NCI-H82 (cell line): ENCODE measurements at places on chromosomes 12 and 14.

DNA sequence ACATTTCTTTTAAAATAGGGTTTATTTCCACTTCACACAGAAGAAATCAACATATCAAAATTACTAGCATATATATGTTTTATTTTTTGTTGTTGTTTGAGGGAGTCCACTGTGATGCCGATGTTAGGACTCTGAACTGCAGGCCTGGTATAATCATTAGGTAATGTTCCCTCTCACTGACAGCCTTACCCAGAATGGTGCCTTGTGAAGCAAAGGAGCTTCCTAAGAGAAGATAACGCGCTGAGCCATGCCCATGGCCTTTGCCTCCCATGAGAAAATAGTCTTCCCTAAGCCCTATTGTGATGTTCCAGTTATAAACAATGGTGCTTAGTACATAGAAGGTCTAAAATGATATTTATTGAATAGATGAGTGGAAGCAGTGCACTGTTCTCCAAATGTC lies 12.0 kb downstream of the GNG2 start:
- peak; percentile 2 for DNase-seq

- DNase-seq = no peak
Observed at GRCh38 chr12:130394906-130395305, 57.2 kb downstream of the PIWIL1 start.

DNA sequence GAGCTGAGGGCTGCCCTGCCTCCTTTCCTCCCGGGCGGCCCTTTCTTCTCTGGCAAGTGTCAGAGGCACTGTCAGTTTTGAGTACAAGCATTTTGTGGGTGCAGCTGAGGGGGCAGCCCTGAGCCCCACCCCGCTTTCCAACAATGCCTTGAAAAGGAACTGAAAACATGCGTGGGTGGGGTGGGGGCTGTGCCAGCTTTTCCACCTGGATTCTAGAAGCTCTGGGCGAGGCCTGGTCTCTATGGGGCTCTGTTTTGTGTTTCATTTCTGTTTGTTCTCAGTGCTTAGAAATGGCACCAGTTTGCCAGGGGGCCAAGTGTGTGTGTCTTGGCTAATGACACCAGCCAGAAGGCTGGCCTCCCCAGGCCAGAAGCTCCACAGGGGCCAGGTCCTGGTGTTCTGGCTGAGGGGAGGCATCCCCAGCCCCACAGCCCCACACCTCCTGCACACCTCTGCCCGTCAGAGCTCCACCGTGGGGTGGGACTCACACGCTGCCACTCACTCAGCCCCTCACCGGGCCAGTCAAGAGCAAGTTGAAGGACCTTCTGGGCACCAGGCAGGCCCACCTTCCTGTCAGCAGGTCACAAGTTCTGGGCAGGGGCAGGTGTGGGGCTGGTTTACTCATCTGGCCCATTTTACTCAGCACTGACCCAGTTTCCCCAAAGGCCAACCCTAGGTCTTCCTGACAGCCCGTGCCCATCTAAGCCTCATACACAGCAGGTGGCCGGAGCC lies 155.1 kb downstream of the CALM1 start:
- no peak for DNase-seq

GRCh38 chr14:101991352-101991751 lies 27.0 kb downstream of the DYNC1H1 start:
- DNase-seq = no peak

- DNase-seq = no peak
Observed at GRCh38 chr14:68317239-68317638, 475.6 kb downstream of the ZFP36L1 start.

- DNase-seq = peak; percentile 38
Observed at GRCh38 chr14:104870368-104871144, 5.5 kb downstream of the CEP170B start.

GRCh38 chr12:52434760-52435530 lies 774 bp upstream of the KRT75 start:
- DNase-seq = no peak

- no peak for DNase-seq
Observed at GRCh38 chr12:20289520-20289919, 78.8 kb upstream of the PDE3A start.

DNA sequence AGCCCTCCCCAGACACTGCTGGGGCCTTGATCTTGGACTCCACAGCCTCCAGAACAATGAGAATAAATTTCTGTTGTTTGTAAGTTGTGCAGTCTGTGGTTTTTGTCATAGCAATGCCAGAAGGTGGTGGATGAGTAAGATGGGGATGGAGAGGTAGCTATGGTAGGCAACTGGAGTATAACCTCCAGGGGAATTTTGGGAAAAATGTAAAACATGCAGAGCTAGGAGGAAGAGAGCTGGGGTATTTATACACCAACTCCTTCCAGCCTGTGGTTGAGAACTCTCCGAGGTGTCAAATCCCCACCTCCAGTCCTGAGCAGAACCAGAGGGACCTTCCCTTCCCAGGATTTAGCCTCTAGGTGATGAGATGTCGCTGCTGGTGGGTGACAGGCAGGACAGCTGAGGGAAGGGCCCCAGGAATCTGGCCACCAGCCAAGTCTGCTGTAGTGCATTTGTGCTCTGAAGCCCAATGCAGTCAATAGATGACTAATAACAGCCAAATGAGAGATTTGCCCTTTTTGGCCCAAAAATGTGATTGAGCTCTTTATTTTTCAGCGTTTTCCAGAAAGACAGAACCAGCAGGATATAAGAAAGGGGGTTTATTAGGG lies 19.1 kb upstream of the CEP170B start:
- no peak for DNase-seq

DNA sequence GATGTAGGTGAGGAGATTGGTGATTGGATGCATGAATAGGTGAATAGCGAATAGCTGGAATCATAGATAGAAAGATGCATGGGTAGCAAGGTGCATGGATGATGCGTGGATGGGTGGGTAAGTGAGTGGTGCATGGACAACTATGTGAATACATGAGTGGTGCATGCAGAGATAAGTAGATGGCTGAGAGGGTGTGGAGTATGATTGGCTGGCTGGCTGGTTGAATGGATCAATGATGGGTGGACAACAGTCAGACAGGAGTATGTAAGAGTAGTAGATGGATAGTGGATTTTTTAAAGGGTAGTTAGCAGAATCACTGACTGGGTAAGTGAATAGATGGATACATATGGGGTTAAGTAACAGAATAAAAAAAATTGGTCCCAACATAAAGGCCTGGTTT lies 33.9 kb downstream of the SERPINA3 start:
- DNase-seq = no peak

GRCh38 chr12:52243259-52243855 lies 10.3 kb downstream of the KRT7 start:
- DNase-seq = no peak

- DNase-seq = no peak
Observed at GRCh38 chr12:125381373-125381772, 316.1 kb downstream of the AACS start.

DNA sequence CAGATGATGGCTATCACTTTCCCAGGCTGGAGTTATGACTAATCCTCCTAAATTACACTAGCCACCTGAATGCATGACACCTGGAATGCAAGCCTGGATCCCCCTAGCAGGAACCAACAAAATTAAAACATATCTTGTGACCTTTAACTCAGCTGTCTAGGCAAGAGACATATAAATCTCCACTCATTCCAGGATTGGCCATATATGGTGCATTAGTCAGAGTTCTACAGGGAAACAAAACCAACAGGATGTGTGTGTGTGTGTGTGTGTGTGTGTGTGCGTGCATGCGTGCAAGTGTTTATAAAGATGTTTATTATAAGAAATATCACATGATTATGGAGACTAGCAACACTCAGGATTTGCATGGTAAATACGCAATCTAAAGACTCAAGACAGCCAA lies 212.8 kb downstream of the KIF21A start:
- no peak for DNase-seq

DNA sequence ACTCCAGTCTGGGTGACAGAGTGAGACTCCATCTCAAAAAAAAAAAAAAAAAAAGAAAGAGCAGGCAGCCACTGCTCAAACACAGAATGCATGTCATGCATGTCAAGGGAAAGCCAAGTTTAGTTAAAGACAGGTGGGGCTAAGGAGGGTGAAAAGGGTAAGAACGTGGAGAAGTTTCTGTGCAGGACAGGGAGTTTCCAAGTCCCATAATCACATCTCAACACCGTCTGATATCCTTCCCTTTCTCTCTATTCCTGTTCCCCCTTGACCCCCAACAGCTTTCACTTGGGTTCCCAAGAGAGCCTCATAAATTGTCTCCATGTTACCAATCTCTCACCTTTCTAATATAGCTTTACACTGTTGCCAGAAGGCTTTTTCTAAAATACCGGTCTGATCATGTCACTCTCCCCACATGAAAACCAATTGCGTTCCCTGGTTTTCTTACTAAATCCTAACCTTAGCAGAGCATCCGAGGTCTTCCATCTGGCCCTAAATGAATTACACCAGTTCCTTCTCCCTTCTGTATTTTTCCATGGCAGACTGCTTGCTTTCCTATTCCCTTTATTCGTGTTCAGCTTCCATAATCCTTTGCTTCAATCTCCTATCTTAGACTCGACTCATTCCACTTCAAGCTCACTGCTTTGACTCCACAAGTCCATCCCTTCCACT lies 37.0 kb downstream of the LIMA1 start:
- peak; percentile 18 for DNase-seq

DNA sequence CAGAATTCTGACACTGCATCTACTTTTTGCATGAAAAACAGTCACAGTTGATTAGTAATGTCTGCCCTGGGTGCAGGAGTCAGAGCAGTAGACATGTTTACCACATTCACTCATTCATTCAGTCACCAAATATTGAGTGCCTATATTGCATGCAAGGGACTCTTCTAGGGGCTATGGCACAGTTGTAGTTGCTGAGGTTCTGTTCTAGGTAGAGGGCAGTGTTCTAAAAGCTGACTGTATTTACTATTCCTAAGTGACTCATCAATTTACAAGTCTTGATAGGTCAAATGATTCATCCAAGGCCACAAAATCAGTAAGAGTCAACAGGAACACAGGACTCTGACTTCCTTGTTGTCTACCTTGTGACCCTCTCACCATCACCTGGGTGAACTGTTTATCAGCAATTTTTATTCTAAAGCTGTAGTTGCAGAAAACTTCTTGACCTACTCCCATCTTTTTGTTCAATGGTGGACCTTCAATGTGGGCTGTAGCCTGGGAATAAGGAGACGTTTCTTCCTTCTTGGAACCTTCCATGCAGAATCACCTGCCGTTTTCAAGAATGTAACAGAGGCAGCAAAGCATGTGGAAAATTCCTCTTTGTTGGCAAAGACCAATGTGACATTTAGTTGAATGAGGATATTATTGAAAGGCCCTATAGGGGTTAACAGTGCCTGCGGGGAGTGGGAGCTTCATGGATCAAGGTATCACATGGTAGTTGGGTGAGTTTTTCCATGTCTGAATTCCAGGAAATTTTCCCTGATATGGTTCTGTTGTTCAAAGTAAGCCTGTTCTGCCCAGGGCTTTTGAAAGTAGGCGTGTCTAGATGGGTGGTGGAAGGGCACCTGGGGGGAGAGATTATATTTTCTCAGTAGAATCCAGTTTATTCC lies 223.2 kb downstream of the KTN1 start:
- no peak for DNase-seq

- no peak for DNase-seq
Observed at GRCh38 chr14:34470319-34470718, 8.3 kb upstream of the SPTSSA start.

DNA sequence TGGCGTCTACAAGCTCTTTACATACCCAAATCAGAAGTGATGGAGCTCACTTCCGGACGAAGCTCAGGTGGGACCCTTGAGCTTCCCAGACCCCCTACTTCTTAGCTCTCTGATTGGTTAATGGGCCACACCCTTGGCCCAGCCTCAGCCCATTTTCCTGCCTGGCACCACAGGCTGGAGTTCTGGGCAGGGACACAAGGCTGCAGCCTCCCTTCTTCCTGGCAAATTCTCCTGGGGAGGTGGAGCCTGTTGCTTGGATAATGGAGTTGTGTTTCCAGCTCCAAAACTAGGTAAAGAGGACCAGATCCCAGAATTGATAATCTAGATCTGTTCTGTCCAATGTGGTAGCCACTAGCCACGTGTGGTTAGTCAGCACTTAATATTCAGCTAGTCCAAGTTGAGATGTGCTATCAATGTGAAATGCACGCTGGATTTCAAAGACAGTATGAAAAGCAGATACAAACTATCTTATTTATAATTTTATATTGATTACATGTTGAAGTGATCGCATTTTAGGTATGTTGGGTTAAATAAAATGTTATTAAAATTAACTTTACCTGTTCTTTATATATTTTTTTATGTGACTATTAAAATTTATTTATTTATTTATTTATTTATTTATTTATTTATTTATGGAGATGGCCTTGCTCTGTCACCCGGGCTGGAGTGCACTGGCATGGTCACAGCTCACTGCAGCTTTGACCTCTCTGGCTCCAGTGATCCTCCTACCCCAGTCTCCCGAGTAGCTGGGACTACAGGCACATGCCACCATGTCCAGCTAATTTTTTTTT lies 12.6 kb upstream of the FAIM2 start:
- DNase-seq = no peak

GRCh38 chr14:51079489-51079888 lies 15.4 kb downstream of the TRIM9 start:
- peak; percentile 8 for DNase-seq

DNA sequence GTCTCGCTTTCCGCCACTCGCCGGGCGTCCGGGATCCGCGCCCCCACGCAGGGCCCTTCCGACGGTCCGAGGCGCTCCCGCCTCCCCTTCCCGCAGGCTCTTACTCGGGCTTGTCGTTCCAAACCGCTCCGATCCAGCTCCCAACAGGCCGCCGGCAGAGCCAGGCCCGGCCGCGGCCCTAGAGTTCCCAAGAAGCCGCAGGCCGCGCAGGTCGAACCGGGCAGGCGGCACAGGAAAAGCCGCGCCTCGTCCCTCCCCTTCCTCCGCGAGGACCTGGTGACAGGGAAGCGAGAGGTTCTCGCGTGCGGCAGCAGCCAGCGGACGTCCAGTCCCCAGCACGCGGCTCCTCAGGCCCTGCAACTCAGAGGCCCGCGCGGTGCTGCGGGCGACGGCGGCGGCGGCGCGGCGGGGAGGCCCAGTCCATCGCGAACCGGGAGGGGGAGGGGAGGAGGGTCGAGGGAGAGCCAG lies 272 bp downstream of the HECTD1 start:
- DNase-seq = no peak

GRCh38 chr14:59249029-59249428 lies 60.6 kb downstream of the DAAM1 start:
- no peak for DNase-seq

DNA sequence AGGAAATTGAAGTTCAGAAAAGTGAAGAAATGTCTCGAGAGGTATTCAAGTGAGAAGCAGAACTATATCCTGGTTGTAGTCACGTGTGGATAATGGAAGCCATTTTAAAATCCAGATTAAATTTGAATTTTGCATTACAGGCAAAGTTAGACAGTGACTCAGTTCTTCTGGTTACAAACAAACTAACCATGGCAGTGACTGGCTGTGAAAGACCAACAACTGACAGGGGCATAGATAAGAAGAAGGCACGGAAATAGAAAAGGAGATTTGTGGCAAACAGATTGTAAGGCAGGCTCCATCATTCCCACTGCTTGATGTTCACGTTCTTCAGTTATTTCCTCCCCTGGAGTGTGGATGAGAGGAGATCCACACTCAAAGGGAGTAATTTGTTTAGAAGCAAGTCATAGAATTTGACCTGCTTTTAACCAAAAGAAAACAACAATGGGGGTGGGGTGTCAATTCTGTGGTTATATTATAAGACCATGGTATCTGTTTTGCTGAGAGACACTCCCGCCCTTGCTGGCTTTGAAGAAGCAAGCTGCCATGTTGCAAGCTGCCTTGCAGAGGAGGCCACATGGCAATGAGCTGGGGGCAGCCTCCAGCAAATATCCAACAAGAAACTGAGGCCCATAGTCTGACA lies 795.3 kb downstream of the VRK1 start:
- no peak for DNase-seq

- DNase-seq = no peak
Observed at GRCh38 chr14:102965971-102966655, 43.6 kb downstream of the AMN start.
